Hippocampal formation (tissue), 2 donors: ENCODE measurements at places on chromosomes 11 and 22.

- no peak for DNase-seq
Measured at GRCh38 chr11:76769645-76770586, 13.2 kb upstream of the TSKU start.

DNA sequence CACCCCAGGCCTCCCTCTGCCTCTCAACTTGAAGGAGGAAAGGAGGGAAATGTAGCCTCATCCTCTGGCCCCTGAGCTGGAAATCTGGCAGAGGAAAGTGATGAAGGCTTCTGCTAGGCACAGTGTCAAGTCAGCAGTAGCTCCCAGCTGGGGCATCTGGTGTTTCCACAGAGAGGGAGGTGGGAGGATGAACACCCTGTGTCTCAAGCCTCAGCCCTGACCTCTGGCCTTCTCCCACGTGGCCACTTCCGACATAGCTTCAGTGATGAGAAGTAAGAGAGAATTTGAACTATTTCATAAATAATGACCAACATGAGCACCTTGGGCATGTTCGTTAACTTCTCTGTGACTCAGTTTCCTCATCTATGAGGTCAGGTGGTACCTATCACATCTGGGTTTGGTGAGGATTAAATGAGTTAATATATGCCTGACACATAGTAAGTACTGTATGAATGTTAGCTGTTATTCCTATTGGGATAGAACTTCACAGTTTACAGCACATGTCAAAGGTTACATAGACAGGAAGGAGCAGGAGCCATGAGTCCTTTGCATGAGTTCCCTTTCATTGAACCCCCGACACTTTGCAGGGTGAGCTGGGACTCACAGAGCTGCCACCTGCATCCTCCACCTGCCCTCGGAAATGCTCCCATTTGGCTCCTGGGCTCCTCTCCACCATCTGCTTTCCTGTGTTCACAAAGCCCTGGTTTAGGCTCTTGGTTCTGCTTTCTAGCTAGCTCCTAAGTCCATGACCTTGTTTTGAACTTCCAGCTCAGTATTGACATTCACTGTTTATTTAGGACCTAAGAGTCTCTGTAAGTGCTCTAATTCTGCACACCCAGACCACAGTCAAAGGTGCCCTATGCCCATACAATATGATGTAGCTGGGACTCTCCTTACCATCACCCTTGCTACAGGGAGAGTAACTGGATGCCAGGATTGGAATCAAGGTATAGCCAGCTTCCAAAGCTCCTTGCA, 61.7 kb downstream of the CSNK2A3 start:
- DNase-seq, result no peak

DNA sequence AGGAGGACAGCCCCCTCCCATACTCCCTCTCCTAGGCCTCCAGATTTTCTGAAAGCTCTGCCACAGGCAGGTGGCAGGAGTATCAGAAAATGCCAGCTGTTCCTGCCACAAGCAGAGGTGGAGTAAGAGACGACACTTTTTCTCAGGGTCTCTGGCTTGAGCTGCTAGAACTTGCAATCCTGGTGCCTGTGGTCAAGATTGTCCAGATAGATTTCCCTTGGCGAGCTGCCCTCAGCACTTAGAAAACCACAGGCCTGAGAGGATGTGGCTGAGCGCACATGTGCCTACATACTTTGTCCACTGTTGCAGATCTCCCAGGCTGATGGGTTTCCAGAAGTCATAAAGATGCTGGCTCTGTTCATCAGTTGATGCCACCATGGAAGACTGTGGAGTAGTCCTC, 65.7 kb upstream of the NAV2 start:
- DNase-seq, result no peak

DNA sequence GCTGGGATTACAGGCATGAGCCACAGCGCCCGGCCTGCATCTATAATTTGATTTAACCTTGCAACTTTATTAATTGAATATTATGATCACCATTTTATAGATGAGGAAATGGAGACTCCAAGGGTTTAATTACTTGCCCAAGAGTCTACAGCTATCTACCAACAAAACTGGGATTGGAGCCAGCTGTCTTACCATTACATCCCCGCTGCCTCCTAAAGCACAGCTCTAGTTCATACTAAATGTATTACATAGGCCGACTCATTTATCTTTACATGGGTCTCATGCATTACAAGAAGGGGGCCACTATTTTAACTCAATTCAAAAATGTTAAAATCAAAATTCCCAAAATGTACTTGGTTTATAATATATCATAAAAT, 14.1 kb upstream of the TMA7B start:
- DNase-seq, result no peak

GRCh38 chr11:30608534-30608933, 22.4 kb upstream of the MPPED2 start:
- DNase-seq, result no peak

- no peak for DNase-seq
Measured at GRCh38 chr11:129595038-129595962, 219.7 kb downstream of the BARX2 start.

DNA sequence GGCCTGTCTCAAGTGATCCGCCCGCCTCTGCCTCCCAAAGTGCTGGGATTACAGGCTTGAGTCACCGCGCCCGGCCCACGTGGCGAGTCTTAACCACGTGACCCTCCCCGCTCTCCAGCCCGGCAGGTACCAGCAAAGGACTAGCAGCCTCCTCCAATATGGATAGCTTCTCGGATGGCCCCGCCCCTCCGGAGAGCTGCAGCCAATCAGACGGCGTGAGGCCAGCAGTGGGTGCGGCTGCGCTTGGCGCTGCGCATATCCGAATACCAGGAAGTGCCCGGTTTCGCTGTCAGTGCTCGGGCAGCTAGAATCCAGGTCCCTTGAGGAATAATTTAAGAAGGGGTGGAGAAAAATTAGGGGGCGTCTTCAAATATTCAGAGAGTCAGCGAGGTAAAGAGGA, 14.7 kb upstream of the PISD start:
- peak; percentile 79 for DNase-seq

DNA sequence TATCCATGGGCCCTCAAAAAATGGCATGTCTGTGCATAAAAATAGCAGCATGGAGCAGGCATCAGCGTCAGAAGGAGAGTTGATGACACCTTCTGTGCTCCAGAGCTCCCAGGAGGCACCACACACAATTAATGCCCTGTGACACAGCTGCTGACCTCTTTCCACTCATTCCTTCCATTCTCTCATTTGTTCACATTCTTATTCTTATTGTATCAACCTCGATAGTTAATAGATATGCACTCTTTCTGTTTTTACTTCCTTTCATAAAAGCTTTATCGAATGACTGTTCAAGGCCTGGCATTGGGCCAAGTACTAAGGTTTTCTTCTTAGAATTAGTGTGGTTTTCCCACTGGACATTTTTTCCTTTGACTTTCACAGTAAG, 266.0 kb upstream of the MTNR1B start:
- no peak for DNase-seq

DNA sequence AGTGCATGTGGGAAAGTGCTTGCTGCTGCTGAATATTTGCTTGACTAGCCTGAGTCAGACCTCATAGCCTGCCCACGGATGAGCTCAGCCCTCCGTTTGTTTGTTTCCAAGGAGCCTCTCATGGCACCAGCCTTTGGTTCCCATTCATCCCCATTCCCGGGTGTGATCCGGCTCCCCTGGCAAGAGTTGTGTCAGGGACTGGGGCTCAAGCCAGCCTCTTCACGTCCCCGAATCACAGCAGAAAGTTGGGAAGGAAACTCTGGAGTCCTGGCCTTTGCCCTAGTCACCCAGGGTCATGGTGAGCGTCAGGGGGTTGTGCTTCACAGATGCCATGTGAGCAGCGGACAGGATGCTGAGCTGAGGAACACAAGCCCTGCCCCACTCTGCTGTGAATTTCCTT, 13.8 kb downstream of the SEC14L3 start:
- DNase-seq, result peak; percentile 6

DNA sequence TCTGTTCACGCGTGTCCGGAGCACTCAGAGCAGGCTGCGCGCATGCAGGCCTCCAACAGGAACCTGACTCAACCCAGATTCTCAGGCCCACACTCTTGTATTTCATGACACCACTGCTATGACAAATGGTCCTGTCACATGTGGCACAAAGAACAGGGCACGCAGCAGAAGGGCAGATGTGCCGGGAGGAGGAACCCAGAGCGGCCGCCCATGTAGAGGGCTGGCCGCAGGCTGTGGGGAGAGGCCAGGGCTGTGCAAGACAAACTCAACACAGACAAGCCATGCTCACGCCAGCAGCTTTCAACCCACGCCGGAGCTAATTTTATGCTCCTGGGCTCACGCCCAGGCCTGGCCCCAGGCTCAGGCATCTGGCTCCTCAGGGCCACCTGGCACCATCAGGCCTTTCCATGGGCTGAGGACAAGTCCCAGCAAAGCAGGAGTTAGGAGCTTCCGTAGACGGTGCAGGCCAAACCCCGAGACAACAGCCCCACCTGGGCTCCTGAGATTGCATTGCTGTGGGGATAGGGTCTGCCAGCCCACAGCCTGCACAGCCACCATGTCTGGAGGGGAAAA, 40.0 kb downstream of the DUSP8 start:
- DNase-seq, result peak; percentile 27

GRCh38 chr22:38835888-38836301, 7.9 kb downstream of the NPTXR start:
- DNase-seq, result no peak

DNA sequence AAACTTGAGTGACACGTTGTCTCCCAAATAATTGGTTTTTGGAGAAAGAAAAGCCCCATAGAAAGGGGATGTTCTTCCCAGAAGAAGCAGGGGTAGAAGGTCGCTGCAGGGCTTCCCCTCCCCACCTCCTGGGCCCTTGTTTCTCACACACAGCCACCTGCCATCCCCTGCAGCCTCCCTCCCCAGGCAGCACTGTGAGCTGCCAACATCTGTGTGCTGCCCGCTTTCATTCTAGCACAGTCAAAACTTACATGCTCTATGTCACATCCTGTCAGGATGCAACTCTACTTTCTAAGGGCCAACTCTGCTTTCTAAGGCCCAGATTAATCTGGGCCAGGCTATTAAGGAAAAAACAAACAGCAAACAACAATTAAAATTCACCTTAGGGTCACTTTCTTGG, 309.4 kb upstream of the ZC3H12C start:
- DNase-seq, result no peak

DNA sequence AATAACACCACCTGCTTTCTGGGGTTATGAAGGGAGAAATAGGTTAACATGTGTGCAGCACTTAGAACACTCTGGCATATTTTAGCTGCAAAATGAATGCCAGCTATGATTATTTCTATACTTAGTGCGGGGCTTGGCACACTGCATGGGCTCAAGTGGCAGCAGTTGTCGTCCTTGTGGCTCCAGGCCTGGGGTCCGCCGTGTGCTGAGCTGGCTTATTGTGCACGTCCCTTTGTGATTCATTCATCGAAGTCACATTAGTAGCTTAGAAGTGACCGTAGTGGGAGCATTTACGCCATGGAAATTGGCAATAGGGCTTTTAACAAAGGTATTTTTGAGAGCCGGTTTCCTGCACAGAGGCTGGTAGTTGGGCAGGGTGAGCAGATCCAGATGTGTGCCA, 4.2 kb downstream of the RASD2 start:
- no peak for DNase-seq

- no peak for DNase-seq
Measured at GRCh38 chr11:45468267-45468856, 182.2 kb upstream of the SYT13 start.

- DNase-seq, result no peak
Measured at GRCh38 chr11:6417907-6418556, 862 bp downstream of the APBB1 start.

DNA sequence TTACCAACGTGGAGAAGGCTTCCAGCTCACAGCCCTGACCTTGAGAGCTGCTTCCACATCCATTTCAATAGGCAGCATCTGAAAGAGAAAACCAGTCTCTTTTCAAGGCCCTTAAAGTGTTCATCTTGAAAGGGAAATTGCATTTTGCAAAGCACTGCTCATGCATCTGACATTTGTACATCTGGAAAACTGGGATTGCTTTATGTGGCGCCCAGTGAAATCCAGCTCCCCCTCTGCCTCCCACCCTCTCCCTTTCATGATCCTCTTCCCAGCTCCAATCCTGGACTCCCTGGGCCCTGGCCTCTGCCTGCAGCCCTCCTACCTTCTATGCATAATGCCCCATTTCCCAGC, 17.4 kb downstream of the TP53AIP1 start:
- no peak for DNase-seq

DNA sequence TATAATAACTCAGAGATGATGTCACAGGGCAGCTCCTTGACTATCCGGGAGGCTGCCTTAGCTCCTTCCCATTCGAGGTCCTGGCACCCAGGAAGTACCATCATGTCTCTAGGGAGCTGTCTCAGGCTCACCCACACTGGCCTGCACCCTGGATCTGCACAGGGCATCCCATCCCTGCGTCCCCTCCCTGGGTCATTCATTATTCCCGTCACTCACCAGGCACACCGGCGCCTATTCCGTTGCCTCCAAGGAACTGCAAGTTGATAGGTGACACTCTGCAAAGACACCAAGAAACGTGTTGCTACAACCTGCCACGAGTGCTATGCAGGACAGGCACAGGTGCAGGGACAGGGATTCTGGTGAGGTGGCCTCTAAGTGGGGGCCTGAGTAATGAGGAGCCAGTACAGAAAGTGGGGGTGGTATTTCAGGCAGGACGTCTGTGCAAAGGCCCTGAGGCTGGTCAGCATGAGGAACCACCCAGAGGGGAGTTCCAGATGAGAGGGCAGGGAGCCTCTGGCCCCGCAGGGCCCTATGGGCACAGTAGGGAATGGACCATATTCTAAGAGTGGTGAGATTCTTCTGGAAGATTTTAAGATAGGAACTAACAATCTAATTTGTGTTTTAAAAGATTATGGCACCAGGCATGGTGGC, 71.6 kb upstream of the SHANK2 start:
- no peak for DNase-seq

- DNase-seq, result no peak
Measured at GRCh38 chr11:112363527-112363926, 102.9 kb upstream of the PLET1 start.
